HT-29 (cell line): ENCODE measurements at places on chromosomes 2 and 18. TPM values are rescaled to one million over a fixed set of nuclear protein-coding genes. Genes with fewer than 3 reads are reported as not detected.
A peak's percentile ranks its signal among the peaks of the same experiment; 100 is the strongest.

DNA sequence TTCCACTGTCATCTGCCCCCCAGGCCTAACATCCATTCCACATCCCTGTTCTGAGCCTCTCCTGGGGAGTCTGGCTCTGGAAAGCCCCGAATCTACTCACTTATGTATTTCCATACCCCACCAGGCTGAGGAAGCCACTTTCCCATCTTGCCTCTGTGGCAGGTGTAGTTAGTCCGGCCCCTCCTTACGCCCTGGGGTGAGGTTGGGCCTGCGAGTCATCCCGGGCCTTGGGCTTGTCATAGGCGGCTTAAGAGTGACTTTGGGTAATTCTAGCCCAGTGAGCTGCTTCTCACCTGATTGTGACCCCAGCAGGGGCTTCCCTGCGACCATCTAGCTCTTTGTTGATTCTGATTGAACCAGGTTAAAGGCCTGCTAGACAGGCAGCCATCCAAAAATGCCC is 21.1 kb downstream of the PCARE start:
- DNase-seq = no peak

Gene ABCG5
- total RNA-seq = not detected in 2 replicates

GRCh38 chr2:154306266-154306970 is 392.1 kb upstream of the KCNJ3 start:
- no peak for DNase-seq

DNA sequence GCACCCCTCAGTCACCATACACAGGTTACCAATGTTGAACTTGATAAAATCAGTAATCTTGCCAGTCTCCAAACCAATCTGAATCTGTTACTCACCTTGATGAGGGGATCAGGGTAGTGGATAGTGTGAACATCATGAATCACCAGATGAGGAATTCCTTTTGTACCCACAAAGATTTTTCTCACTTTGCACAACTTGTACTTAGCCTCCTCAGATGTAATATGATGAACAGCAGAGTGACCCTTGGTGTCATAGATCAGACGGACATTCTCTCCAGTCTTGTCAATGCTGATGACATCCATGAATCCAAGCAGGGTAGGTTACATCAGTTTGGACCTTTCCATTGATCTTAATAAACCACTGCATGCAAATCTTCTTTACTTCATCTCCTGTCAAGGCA is 54.7 kb downstream of the MDH1 start:
- DNase-seq = no peak

Gene DSG1
- total RNA-seq = not detected in 2 replicates

DNA sequence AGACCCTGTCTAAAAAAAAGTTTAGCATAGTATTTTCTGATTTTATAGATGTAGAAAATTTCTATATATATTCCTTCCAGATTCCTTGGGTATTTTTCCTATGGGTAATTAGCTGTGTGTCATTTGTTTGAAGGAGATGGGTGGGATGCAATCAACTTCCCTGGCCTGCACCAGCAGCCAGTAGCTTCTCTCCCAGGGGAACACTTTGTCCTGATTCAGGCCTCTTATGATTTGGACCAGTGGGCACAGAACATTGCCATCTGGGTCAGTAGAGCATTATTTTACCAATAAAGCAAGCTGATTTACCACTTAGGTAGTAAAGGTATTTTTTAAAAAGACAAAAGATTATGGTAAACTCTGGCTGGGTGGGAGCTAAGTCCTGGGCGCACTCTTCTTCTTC is 26.9 kb downstream of the UBE2F start:
- no peak for DNase-seq

DNA sequence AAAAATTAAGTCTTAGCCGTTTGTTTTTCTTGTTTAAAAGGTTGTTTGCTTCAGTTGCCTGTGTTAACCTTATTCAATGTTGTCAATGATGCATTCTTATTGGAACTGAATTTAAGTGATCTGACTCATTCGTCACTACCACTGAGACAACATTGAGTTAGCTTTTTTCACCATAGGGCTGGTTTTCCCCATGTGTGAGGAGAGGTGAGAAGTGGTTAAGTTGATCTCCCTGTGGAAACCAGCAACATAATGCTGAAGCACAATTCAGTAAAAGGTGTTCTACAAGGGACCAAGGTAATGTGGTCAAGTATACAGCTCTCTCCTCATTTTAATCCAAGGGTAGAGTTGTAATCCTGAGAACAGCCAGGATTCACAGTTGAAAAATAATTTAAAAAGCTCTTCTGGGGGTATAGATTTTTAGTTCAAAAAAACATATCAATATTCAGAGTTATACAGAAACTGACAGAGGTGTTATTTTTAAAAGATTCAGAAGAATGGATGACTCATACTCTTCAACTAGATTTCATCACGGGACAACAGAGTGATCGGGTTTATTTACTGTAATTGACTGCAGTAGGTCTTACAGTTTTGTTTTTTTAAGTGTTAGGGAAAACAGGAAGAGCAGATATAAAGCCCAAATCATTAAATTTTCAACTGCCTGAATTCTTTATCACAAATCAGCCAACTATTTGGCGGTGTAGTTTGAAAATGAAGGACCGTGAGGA is 12.6 kb downstream of the NOP58 start:
- no peak for DNase-seq

GRCh38 chr2:227191367-227191766 is 26.9 kb downstream of the COL4A3 start:
- no peak for DNase-seq

DNA sequence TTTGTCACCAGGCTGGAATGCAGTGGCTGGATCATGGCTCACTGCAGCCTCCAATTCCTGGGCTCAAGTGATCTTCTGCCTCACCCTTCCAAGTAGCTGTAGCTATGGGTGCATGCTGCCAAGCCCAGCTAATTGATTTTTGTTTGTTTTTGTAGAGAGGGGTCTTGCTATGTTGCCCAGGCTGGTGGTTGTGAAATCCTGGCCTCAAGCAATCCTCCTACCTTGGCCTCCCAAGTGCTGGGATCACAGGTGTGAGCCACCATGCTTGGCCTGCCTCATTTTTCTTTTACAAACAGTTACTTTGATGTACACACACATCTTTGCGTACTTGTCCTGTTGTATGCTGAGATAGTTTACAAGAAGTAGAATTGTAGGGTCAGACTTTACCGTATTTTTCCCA is 13.1 kb upstream of the ANKRD12 start:
- DNase-seq = no peak

- no peak for DNase-seq
Measured at GRCh38 chr2:207663870-207664545, 38.8 kb upstream of the METTL21A start.

Gene CRYGD
- total RNA-seq = not detected in 2 replicates

DNA sequence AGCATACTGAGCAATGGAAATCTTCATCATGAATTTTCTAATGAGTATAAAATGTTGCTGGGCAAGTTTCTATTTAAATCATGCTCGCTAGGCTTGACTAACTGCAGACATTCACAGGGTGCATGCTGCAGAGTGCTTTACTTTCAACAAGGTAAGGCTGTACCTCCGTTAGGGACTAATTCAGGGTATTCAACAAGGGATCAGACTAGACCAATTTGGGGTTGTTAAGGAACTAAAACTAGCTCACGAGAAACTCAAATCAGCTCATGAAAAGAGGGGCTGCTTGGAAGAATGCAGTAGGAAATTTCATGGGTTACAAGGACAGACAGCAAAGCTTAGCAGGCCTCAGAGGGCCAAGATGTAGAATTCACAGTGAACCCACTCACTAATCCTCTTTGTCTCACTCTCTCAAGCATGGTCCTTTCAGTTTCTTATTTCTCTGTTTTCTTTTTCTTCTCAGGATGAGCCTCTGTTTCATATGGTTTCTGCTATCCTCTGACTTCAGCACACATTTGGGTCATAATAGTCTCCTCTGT is 2.2 kb downstream of the MYO3B start:
- DNase-seq = no peak

Gene LOXL3
- total RNA-seq = 0.74 and 2.2 TPM in 2 replicates

DNA sequence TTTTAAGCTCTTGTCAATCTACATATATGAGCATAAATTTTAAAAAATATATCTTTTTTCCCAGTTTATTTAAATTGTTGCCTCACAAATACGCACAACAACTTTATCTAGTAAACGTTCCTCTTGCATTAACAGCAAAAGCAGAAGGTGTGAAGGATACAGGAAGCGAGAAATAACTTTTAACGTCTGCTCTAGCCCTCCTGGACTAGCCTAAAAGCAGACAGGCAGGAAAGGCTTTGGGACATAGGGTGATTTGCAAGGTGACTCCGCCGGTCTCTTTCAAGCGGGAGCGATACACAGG is 434 bp upstream of the DUSP19 start:
- no peak for DNase-seq

GRCh38 chr2:71926089-71926447 is 221.6 kb downstream of the CYP26B1 start:
- DNase-seq = no peak

- DNase-seq = peak; percentile 23
Measured at GRCh38 chr2:175167076-175167791, 769 bp downstream of the ATF2 start.

Gene KCNK3
- not detected in 2 replicates for total RNA-seq

DNA sequence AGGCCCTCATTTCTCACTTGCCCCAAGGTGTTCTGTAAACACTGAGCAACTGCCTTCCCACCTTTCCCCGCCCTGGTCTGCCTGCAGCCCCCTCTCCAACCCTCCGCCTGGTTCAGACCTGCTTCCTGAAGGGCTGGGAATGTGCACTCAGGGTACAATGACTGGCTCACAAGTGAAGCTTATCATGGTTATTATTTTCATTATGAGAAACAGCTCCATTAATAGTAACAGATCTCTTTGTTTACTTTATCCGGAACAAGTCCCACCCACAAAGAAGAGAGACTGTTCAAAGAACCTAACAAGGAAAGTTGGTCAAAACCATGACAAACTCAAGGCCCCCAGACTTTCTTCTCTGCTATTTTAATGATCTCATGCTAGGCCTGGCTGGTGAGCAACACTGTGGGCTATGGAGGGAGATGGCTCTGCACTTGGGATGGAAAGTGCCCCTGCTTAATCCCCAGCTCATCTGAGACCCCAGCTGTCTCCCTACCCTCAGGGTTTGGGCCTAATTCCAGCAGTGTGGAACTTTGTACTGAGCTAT is 36.7 kb downstream of the ARHGAP25 start:
- no peak for DNase-seq

DNA sequence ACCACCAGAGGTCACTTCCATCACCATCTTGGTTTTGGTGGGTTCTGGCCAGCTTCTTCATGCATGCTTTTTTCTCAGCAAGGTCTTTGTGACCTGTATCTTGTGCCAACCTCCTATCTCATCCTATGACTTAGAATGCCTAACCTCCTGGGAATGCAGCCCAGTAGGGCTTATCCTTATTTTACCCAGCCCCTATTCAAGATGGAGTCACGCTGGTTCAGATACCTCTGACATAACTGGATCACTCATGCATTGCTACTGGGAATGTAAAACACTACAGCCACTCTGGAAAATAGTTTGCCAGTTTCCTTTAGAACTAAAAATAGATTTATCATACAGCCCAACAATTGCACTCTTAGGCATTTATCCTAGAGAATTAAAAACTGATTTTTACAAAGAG is 219.2 kb downstream of the IRS1 start:
- DNase-seq = no peak

DNA sequence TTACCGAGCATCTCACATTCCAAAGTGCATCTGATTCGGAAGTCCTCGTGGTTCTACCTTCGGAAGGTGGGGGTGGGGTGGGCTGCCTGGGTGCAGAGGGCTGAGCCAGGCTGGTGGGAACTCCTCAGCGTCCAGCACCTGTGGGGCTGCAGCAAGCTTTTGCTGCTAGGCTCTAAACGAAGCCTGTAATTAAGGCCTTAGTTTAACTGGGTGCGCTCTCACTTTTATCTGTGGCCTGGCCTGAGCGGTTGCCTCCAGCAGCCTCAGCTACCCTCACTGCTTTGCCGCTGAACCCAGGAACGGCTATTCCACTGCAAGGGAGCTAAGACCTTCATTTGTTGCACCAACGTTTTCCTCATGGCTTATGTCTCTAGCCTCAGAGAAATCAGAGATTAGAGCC is 48.4 kb downstream of the TMEM17 start:
- no peak for DNase-seq

- DNase-seq = no peak
Measured at GRCh38 chr2:99256677-99257076, 1.2 kb upstream of the LYG2 start.

GRCh38 chr18:34491719-34492118 is 218.4 kb upstream of the DTNA start:
- no peak for DNase-seq

DNA sequence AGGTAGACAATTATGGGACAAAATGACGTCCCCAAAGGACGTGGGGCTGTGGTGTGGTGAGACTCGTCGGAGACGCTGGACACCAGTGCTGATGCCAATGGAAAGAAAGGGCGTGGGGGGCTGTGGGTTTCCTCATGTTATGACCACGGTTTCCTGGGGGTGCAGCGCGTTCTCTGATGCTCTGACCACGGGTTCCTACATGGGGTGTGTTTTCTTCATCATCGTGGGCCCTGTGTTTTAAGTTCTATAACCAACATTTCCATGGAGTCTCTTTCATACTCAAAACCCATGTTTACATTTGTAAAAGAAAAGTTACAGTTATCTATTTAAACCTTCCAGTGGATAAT is 141.6 kb downstream of the RTP5 start:
- DNase-seq = no peak

DNA sequence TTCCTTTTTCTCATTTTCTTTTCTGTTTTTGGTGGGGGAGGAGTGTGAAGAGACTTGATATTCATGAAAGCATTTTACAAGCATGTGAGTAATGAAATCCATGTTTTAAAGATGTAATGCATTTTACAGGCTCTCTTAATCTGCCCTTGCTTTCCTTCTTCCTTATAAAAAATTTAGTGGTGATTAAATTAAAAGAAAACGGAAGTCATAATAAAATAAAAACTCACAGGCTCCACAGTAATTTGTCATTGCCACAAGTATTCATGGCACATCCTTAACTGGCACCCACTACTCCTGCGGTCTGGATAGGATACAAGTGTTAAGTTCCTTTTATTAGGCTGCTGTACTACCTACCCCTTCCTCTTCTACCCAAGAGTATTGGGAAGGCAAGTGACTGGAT is 241.2 kb downstream of the SLC4A3 start:
- no peak for DNase-seq

- DNase-seq = no peak
Measured at GRCh38 chr2:215826838-215827441, 186.4 kb downstream of the MREG start.

DNA sequence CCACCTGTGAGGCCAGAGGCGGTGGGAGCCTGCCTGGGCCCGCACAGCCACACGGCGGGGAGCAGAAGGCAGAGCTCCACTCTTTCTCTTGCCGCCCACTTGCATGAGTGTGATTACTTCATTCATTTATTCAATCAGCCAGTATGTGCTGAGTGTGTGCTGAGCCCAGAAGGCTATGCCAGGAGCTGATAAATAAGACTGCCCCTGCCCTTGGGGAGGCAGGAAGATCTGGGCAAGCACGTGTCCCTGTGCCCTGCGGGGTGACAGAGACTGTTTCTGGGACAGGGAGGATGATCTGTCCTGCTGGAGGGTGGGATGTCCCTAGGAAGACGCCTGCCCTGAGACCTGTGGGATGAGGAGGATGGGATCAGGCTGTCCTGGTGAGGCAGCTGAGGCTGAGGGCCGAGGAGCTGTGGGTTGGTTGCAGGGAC is 250.8 kb downstream of the DYSF start:
- DNase-seq = no peak

DNA sequence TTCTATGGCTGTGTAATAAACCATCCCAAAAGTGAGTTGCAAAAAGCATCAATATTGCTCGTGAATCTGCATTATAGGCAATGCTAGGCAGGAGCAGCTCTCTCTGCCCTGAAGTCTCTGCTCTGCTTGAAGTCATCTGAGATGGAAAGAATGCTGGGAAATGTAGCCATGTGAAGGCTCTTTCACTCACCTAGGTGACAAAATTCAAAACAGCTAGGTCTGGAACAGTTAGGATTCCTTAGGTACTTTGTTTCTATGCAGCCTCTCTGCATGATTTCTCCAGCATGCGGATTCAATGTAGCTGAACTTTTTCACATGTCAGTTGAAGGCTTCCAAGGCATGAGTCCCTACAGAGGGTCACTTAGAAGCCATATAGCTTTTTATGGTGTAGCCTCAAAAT is 1383.7 kb downstream of the LRP1B start:
- no peak for DNase-seq
